ENCODE measurements at places on chromosomes 16 and 17.

DNA sequence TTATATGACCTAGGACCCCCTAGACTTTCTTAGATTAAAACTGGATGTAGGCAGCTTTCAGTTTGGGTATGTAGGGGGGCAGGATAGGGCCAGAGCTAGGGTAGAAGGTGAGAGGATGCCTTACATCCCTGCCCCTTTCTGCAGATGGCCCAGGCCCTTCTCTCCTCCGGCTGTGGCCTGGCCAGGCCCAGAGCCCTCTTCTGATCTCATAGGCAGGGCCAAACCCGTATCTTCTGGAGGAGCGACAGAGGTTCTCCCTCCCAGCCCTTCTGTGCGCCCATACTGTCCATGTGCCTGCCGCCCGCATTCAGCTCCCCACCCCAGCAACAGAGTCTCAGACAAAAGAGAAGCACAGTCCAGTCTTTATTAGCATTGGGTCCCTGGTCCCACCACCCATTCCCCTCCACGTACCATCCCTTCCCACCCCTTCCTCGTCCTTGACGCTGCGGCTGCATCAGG, 2.0 kb upstream of the TSPOAP1 start:
- DNase-seq: no peak

GRCh38 chr16:83995754-83996153, 27.7 kb downstream of the NECAB2 start:
- no peak for DNase-seq

GRCh38 chr16:24966031-24966430, 49.1 kb downstream of the ARHGAP17 start:
- DNase-seq: no peak

GRCh38 chr16:2776500-2777139, 460 bp downstream of the ELOB start:
- no peak for DNase-seq

GRCh38 chr16:5466551-5466950, 369.0 kb upstream of the EEF2KMT start:
- no peak for DNase-seq

GRCh38 chr17:13957636-13958035, 111.7 kb upstream of the COX10 start:
- DNase-seq: no peak

GRCh38 chr17:55411463-55411855, 10.2 kb downstream of the MMD start:
- no peak for DNase-seq

- DNase-seq: no peak
Measured at GRCh38 chr17:82974136-82974952, 105.1 kb upstream of the METRNL start.

GRCh38 chr17:60383379-60383778, 8.6 kb downstream of the USP32 start:
- DNase-seq: no peak

DNA sequence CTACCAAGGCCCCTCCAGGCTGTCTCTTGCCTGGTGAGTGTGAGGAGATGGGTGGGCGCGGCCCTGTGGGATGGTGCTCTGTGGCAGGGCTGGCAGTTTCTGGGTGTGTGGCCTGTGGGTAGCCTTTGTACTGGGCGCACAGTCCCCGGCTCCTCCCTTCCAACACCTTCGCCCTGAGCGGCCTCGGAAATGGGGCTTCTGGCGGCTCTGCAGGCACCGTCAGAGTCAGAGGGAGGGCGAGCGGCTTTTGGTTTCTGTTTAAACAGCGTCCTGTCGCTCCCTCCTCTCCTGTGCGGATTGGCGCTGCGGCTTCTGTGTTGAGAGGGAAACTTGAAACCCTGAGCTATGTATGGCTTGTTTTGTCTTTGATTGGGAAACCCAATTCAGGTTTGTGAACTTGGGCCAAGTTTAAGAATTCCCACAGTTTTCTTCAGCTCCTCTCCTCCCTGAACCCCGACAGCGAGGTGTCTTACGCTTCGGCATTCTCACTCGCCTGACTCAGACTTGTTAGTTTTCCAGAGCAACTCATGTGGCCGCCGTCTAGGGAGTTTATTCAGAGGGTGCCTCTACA, 8.3 kb upstream of the ZNF750 start:
- DNase-seq: peak; percentile 60

DNA sequence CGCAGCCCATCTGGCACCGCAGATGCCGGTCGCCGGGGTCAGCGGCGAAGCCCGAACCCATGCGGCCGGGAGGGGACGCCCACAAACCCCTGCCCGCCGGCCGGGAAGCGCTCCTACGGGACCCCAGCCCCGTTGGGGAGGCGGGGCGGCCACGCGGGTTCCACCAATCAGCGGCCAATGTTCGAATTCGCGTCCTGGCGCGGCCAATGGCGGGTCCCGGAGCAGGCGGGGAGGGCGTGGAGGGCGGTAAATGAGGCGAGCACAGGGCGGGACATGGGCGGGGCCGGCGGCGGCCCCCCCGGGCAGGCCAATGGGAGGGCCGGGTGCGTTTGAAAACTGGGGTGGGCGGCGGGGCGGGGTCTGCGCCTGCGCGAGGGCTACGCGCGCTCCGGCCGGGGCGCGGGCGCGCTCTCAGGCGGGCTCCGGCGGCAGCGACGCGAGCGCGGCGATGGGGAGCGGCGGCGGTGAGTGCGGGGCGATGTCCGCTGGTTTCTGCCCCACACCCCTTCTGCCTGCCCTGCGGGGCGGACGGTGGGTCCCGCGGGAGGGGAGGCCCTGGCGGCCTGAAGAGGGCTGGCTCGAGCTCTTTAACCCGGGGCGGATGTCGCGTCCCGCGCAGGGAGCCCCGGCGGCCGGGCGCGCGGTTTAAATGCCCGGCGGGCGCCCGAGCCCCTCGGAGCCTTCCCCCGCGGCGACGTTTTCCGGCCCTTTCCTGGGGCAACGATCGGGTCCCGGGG, at the start of gene CCNF:
TSS of gene CCNF (plus strand) at position 414 of the 737 bp plus-strand sequence. CDS start at position 449, 35 bp downstream.
- peak; percentile 97 for DNase-seq

DNA sequence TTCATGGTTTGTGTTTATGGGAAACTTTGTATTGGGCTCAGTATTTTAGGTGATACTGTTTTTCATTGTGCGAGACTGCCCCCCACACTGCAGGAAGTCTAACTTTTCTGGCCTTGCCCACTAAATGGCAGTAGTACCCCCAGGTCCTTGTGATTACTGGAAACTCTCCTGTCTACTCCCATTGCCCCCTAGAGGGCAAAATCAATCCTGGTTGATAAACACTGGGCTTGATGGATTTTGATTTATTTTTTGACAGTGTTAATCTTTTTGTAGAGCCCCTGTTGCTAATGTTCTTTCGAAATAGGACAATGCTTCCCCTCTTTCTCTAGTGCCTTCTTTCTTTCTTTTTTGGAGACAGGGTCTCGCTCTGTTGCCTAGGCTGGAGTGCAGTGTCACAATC, 15.5 kb downstream of the METTL9 start:
- DNase-seq: no peak

- DNase-seq: no peak
Measured at GRCh38 chr17:45029758-45030423, 21.5 kb downstream of the DCAKD start.

DNA sequence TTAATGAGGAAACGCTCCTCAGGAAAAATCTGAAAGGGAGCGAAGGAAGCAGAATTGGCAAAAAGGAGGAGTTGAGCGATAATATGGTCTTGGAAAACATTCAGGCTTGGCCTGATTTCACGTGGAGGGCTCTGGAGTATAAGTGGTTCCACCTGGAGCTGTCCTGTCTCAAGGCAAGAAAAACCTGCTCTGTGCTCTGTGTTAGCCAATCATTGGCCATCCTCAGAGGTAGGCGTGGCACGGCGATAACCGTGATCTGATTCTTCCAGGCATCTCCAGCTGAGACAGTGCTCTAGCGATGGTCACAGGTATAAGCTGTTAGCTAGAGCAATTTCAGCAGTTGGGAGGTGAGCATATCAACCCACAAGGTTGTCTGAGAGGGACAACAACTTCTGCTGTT, 450.5 kb upstream of the MAF start:
- no peak for DNase-seq

DNA sequence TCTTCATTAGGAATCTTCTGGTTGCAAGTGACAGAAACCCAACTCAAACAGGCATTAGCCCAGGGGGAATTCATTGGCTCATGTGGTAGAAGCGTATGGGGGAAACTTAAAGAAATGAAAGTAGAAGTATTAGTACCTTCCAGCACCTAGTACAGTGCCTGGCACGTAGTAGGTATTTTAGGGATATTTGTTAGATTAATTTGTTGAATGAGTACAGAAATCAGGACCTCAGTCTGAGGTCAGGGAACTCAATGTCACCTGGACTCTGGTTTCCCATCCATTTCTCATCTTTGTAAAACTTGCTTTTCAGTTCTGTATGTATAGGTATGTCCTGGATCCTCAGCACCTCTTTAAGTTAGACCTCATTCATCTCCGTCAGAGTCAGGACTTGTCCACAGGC, 32.5 kb downstream of the TMC5 start:
- DNase-seq: no peak

- DNase-seq: no peak
Measured at GRCh38 chr16:72876221-72876620, 171.7 kb downstream of the ZFHX3 start.

GRCh38 chr17:78898947-78899346, 4.1 kb downstream of the CEP295NL start:
- no peak for DNase-seq

GRCh38 chr17:78414178-78415162, 36.0 kb downstream of the PGS1 start:
- DNase-seq: peak; percentile 29

DNA sequence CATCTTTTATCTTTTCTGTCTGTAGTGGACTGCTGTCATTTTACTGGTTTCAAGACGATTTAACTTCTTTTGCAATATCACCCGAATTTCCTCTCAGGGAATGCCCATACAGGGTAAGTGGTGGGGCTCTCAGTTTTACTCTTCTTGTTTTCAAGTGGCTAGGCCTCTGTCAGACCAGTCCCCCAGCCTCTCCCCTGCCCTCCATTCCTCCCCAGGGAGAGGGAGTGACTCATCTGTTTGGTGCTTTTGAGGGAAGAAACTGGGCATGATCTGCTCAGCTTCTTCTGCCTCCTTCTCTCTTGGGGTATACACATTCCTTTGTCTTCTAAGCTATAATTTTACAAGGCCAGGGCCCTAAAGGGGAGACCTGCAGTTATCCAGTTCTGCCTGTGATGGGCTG, 332.0 kb downstream of the CBLN1 start:
- no peak for DNase-seq

DNA sequence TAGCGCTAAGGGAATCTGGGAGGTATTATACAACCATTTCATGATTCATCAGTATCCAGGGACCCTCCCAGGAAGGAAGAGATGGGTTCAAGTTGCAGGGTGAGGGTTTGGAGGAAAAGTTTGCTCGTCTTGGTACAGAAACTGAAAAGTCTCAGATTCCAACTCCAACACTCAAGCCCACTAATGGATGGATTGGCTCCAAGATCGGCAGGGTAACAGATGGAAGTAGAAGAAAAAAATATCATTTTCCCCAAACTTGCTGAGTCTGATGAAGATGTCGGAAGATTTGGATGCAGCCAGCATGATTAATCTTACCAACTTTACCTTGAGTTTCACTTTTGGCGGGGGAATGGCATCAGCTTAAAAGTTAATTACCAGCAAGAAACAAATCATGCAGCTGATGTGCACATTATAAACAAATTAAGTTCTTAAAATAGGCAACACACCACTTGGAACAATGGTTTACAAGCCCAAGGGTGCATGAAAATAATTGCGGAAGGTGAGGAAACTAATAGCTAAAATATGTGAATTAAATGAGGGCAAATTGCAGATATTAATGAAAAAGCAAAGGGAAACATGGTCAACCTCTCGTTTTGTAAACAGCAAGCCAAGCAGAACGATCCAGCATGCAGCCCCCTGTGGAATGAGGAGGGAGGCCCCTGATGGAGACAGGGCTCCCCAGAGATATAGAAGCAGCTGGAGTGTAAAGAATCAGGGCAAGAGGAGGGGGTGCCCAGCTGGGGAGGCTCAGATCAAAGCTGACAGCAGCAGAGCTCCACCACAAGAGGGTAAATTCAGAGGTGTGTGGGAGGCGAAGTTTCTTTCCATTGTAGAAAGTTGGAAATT, 44.1 kb upstream of the GRIN2A start:
- no peak for DNase-seq
